ENCODE measurements at places on chromosomes 11 and 22.

DNA sequence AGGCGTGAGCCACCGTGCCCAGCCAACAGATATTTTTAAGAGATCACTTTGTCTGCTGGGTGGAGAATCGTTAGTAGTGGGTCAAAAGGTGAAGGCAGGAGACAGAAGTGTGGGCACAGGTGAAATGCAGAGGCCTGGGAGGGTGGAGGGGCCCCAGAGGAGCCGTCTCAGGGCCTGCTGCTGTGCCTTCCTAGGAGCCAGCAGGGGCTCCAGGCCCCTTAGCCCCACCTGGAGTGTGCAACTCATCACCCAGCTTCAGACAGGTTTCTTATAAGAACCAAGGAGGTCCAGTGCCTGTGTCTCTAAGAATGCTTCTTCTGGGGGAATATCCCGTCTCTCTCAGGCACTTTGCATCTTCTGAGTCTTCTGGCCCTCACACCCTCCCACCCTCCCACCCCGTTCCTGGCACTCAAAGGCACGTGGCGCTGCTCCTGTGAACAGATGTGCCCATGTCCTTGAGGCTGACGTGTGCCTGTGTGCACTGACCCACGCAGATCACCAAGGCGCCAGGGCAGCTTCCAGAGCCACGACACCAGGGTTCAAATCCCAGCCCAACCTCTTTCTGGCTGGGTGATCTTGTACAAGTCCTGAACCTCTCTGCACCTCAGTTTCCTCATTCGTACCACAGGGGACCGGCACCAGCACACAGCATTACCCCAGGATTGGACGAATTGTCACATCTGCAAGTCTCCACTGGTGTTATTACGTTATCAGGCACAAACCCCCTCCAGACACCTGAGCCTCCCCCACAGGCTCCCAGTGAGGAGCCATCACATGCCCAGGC is 3.4 kb downstream of the ARSA start:
- DNase-seq, result no peak

DNA sequence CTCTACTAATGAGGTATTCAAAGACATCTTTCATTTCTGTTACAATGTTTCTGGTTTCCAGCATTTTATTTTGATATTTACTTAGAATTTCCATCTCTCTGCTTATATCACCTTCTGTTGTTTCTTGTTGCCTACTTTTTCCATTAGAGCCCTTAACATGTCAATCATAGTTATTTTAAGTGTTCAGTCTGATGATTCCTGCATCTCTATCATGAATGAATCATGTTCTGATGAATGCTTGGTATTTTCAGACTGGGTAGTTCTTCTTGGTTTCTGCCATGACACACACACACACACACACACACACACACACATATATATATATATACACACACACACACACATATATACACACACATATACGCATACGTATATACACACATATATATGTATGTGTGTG is 486.4 kb upstream of the ISX start:
- no peak for DNase-seq

GRCh38 chr11:36135076-36135475 is 154.1 kb downstream of the COMMD9 start:
- DNase-seq, result no peak

GRCh38 chr11:1847926-1848639 is 4.8 kb upstream of the LSP1 start:
- DNase-seq, result no peak

DNA sequence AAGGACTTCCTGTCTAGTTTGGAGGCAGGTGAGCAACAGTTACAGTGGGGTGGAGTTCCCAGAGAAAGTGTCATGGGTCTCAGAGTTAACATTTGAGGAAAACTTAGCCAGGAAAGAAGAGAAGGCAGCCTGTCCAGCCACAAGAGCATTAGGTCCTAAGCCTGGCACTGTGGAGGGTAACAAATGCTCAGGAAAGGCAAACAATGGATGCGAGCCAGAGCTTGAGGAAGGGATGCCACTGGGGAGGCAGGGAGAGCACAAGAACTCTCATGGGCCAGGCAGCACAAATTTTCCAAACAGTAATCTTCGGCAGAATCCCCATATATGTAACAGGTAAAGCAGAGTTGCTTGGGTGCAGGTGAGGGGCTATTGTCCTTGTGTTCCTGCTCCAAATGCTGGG is 8.0 kb upstream of the SERPIND1 start:
- no peak for DNase-seq

DNA sequence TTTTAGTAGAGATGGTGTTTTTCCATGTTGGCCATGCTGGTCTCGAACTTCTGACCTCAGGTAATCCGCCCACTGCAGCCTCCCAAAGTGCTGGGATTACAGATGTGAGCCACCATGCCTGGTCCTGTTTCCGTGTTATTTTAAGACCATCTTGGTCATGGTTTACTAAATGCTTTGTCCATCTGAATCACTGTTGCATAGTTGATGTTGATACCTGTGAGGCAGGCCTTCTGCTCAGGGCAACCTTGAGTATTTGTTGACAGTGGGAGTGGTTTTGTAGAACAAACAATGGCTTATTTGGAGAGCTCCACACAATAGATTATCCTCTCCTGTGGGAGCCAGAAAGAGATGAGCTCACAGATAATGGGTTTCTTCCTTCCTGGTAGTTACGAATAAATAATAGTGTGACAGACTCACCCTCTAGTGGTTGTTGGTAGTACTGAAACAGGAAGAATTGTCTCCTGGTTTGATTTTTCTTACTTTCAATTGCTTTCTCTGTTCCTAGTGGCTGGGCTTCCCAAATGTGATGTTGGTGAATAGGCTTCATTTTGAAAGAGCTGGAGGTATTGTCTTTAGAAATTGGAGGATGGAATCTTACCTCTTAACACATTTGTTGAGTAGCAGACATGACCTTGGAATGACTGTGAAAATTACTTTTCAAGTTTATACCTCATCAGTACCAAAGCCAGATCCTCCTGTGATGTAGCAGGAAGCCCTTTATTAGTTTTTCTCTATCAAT is 39.0 kb downstream of the CTNND1 start:
- DNase-seq, result no peak

DNA sequence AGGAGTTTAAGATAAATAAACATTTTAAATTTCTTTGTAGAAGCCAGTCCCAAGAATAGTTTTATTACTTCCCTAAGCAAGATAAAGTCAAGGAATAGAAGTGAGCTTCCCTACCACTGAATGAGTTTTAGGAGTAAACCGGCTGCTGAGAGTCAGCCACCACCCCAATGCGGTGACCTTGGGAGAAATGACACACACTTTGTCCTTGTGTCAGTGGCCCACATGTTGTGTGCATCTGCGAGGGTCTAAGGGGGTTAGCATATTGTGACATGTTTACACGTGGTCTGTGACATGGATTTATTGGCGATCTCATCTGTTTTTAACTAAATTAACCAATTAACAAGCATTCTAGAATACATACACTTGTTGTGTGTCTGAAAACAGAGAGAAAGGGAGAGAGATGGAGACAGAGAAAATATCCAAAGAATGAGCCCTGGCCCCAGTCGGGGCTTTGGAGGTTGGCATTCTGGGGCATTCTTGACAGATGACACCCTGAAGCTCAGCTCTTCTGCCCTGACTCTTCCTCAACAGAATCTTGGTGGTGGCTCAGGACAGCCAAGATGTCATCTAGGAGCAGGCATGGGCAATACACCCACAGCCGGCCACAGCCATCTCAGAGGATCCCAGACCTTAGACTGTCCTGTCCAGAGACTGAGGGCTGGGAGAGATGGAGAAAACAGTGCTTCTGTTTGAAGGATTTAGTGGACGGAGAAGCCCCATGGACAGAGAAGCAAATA is 29.7 kb upstream of the TMPRSS4 start:
- DNase-seq, result no peak

DNA sequence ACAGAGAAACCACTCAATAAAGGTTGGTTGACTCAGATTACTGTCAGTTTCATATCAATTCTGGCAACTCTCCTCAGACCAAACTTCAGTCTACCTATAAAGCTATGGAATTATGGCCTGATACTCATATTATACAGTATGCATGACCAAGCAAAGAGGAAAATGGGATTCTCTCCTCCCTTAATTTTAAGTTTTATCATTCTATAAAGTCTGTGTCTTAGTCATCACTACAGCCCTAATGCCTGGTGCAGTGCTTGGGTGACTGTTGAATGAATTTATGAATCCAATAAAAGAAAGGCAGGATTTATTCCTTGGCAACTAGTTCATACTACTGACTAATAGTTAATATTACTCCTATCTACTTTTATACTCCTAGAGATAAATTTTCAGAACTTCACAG is 37.6 kb upstream of the GRAMD1B start:
- DNase-seq, result no peak

DNA sequence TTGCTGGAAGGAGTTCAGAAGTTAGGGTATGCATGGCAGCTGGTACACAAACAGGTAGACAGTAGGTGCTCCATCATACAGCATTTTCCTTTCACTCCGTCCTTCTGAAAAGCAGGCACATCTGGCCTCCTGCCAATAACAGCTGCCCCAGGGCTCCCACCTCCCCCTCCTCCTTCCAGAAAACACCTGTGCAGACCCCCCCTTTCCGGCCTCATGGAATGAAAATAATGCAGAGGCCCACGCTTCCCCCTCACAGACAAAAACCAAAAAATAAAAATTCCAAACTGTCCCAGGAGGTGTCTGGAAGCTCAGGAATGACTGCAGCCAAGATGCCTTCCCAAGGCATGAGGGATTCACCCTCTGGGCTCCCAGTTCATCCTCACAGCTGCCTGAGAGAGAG is 185.5 kb downstream of the MN1 start:
- DNase-seq, result no peak

- DNase-seq, result no peak
Measured at GRCh38 chr11:119627286-119627685, 101.7 kb downstream of the NECTIN1 start.

DNA sequence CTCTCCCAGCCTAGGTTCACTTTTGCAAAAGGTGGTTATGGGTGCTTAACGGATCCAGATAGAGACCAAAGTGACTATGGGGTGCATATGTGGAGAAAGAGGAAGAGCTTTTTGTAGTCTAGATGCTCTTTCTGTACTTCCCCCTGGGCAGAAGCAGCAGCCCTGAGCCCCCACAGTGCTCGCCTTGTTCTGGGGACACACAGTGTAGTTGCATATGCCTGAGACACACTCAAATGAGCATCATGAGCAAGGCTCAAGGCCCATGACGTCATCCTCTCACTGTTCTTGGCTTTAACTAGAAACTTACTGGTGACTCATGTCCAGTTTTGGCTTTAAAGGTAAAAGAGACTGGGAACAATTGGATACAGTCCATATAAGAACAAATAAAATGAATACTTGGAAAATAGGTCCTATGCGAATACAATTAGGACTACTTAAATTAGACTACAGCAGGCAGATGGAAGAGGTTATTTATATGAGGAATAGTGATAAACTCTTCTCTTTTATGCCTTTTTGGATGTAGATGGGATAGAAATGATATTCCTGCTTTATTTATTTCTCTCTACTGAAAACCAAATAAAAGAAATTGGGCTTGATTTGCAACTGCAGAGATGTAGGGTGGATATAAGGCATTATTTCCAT is 20.1 kb upstream of the PEX26 start:
- no peak for DNase-seq

- no peak for DNase-seq
Measured at GRCh38 chr22:44743804-44744211, 8.6 kb upstream of the ARHGAP8 start.

Measured in progenitor cell of endocrine pancreas (in vitro differentiated cells).